ENCODE measurements at places on chromosomes 2 and 18.

GRCh38 chr2:118687698-118688097 is 159.8 kb downstream of the EN1 start:
- no peak for DNase-seq

DNA sequence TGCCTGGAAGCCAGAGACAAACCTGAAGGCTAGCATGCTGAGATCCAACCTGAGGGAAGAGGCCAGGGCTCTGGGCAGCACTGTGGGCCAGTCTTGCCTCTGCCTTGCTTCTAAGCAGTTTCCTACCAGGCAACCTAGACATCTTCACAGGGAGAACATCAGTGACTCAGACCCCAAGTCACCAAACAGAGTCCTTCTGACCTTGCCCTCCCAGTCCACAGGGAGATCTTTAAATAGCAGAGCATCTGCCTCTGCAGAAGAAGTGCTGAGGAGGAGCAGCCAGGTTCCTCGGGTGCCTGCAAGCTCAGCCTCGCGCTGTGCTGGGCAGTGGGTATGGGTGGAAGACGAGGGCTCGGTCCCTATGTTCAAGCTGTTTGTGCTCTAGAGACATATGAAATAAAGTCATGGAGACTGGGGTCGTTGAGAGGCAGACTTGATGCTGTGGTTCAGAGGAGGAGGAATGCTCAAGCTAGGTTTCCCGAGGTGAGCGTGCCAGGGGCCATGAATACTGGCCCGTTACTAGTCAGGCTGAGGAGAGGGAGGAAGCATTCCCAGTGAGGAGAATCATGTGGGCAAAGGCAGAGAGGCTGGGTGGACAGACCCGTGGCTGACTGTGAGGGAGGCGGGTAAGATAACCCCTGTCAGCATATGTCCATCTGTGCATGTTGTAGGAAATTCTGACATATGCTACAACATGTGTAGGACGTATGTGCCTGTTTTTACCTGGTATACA is 66.5 kb downstream of the BOLA3 start:
- no peak for DNase-seq

- DNase-seq: no peak
Measured at GRCh38 chr2:68969736-68970490, 4.5 kb upstream of the GKN1 start.

DNA sequence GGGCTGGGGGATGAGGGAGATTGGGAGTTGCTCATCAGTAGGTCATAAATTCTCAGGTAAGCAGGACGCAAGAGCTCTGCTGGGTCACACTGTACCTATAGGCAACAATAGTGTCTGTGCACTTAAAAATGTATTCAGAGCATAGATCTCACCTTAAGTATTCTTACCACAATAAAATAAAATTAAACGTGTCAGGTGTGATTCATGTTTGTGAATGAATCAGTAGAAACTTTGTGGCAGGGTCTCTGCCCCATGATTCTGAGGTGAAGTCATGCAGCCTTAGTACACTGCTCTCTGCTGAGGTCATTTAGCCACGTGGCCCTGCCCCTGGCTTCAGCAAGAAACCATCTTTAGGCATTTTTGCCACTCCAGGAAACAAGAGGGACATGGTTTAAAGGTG is 253.8 kb downstream of the FBXO15 start:
- DNase-seq: no peak

DNA sequence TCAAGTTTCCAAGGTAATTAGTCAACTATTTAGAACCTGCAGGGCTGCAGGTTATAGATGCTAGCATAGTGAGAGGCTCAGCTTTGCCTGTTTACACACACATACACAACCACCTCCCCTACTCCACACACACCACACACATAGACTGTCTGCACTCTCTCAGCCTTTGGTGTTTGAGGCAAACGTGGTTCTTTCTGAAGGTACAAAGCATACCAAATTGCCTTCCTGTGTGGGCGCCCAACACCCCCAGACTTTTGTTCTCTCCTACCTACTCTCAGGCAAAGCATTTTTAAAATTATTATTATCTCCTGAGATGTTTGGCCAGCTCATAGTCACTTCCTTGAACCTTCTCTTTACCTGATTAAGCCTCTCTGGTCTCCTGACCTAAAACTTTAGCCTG is 44.9 kb downstream of the MYO3B start:
- no peak for DNase-seq

DNA sequence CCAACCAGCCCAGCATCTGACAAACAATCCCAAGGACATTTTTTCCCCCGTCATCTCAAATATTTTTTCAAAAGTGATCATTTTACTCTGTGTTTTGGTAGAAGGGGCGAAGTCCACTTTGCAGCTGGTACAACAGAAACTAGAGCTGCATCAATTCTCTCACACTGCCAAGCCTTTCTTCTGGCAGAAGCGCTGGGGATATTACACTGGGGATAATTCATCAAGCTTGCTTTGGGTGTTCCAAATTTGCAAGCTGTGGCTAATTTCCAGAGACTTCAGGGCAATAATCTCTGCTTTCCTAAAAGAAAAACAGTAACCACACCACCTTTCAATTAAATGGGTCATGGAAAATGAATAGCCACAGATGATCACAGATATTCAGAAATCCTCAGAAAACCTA is 238.3 kb downstream of the SLC8A1 start:
- no peak for DNase-seq

- peak; percentile 51 for DNase-seq
Measured at GRCh38 chr2:237955640-237956401, 11.0 kb upstream of the UBE2F start.

DNA sequence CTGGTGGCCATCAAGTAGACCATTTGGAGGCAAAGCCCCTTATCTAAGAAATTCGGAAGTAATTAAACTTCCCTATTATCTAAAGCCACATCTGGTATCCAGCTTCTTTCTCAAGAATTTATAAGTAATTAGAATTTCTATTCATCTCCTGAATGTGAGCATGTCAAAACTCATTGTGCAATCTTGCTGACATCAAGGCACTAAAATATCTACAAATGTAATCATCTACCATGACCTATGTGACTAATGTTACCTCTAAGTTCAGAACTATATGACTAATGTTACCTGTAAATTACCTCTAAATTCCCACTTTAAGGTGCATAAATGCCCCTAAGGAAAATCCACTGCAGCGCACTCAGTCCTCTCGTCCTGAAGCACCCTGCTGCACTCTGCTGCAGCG is 773.0 kb downstream of the CPS1 start:
- DNase-seq: no peak

DNA sequence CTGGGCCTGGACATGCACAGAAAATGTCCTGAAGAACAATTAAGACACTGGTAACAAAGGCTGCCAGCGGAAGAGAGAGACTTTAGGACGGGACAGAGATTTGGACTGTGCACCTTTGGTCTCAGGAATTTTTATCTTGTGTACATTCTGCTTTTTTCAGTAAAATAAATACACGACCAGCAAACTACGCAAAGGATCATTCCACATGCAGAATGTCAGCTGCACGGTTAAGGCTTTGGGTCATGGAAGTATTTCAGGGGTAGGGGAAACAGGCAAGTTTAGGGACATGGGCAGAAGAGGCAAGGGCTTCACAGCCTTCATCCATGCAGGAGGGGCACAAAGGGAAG is 11.5 kb downstream of the TMEM163 start:
- DNase-seq: no peak

- DNase-seq: no peak
Measured at GRCh38 chr2:88729061-88729745, 37.7 kb downstream of the RPIA start.

All from right kidney (tissue), 9 donors.